ENCODE measurements at places on chromosomes 5 and 9.

DNA sequence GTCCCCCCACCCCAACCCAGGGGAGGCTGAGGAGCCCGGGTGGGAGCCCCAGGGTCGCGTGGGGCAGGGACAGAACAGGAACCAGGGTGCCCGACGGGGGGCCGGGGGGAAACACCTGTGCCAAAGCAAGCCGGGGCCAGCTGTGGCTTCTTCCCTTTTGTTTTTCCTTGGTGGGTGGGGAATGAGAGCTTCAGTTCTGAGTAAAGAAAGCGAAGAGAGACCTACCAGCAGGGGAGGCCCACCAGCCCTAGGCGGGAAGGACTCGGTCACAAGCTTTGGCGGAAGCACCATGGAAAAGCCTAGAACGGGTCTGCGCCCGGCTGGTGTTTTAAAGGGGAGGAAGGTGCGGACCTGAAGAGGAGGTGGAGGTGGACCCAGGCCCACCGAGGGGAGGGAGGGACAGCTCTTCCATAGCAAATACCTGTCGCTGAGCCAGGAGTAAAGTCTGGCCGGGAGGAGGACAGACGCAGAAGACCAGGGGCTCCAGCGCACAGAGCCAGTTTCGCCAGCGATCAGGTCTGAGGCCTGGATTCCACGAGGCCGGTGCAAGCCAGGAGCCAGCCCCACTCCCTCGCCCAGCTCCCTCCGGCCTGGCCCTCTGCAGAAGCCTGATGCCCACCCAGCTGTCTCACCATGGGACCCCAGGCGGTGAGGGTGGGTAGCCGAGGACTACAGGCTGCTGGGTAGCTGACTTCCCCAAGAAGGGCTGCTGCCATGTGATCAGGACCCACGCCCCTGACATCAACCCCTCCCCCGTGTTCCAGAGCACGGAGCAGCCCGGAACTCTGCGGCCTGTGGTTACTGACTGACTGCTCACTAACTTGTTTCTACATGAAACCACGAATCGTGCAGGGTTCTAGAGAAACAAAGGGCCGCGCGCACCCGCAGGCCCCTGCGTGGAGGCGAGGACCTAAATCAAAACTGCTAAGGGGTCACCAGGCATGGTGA is 849 bp upstream of the MGAT1 start:
- no peak for DNase-seq

DNA sequence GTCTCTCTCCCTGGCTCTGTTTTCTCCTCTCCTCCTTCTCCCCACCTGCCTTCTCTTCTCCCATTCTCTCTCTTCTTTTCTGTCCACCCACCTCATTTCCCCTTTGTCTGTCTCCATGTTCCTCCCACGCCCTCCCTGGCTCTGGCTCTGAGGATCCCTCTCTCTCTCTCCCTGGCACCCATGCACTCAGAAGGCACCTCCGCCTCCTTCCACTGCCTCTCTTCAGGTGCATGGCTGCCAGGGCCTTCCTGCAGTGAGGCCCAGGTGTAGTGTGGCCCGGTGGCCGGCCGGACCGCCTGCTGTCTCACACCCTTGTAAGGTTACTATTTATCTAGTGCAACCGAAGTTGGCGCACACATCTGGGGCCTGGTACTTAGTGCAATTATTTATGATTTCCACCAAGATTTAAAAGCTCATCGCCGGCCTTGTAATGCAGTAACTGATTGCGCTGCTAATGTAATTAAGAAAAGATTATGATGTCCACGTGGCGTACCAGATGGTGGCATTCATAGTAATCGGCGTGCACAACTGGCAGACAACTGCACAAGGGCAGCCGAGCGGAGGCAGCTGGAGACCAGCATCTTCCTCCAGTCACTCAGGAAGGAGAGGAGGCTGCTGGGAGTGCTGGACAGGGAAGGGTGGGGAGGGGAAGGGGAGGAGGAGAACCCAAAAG is 50.4 kb upstream of the MVB12B start:
- DNase-seq = no peak

DNA sequence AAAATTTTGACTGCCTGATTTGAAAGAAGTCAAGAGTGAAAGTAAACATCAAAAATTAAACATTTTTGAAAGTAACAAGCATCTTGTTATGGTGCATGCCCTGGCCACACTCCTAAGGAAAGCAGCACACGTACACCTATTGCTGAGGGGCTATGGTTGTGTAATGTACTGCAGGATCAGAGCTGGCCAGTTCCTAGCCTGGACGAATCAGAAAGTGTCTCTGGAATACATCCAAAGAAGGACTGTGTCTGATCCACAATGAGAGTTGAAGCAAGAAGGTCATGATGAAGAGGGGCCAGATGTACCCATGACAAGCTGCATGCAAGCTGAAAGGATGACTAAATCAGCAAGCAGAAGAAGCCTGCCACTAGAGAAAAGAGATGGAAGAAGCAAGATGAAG is 618.2 kb downstream of the TLE1 start:
- no peak for DNase-seq

DNA sequence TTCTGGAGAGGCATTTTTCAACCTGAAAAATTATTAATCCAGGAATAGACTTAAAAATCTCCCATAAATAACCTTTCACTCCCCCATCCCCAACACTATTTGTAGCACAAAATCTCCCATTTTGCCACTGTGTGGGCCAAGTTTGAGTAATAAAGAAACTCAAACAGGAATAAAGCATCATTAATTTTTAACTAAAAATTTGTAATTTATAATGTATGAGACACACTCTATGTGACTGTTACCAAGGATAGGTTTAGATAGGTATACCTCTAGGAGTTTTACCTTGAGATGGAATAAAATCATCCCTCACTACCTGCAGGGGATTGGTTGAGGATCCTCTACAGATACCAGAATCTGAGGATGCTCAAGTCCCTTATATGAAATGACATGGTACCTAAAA is 30.1 kb downstream of the CHD1 start:
- DNase-seq = no peak

DNA sequence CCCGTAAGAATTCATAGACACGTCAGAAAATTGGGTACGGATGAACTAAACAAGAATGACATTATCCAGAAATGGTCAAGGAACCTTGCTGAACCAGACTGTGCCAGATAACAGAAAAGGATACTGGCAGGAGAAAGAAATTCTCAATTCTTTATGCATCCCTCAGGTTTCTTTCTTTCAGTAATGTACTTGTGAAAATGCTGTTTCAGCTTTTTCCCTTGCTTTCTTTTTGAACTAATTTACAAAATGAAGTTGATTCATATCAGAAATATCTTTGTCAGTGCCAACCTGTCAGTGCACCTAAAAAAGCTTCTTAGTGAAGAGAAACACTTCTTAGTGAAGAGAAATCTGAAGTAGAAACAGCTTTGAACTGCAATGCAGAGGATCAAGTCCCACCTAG is 643.6 kb upstream of the RORB start:
- DNase-seq = no peak

- no peak for DNase-seq
Observed at GRCh38 chr5:148205044-148205806, 2.4 kb downstream of the SPINK6 start.

DNA sequence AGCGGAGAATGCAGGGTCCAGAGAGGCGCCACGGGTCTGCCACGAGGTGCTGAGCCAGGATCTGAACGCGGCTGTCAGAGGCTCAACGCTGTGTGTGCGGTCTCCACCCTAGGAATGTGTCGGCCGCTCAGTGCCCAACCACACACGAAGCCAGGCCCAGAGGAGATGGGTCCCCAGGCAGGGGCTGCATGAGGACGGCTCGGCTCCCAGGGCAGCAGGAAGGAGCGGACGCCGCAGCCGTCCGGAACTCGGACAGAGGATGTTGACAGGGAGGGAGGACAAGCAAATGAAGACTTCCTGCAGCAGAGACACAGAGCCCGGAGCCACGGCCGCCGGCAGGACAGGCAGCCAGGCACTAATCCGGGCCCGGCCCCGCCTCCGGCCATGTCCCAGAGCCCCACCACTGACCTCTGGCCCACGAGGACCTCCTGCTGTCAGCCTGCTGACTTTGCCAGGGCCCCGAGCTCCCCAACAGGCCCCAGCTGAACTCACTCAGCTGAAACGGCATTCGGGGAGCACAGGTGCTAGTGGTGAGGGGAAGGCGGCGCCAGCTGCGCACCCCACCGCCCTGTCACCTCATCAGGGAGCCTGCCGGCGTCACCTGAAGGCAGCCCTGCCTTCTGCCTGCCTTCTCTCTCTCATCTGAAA is 12.7 kb downstream of the VAV2 start:
- DNase-seq = peak; percentile 45

GRCh38 chr5:179226696-179227095 is 118.6 kb downstream of the ADAMTS2 start:
- no peak for DNase-seq

- peak; percentile 94 for DNase-seq
Observed at GRCh38 chr9:114621975-114622609, 11.0 kb downstream of the TMEM268 start.

DNA sequence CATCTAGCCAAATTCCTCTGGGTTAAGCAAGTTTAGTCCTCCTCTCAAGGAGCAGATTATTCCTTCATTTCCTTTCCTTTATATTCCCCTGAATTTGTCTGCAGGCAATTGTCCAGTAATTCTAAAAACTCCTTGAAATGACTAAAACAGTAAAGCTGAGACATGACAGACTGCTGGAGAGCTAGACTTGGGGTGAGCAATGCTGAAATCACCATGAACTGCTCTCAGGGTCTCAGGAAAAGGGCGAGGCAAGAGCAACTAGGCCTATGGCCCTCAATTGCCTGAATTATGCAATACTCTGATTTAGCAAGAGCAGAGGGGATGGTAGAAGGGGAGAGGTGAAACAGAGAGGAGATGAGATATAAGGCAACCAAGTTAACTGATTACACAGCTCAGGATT is 172.9 kb upstream of the NREP start:
- peak; percentile 93 for DNase-seq

DNA sequence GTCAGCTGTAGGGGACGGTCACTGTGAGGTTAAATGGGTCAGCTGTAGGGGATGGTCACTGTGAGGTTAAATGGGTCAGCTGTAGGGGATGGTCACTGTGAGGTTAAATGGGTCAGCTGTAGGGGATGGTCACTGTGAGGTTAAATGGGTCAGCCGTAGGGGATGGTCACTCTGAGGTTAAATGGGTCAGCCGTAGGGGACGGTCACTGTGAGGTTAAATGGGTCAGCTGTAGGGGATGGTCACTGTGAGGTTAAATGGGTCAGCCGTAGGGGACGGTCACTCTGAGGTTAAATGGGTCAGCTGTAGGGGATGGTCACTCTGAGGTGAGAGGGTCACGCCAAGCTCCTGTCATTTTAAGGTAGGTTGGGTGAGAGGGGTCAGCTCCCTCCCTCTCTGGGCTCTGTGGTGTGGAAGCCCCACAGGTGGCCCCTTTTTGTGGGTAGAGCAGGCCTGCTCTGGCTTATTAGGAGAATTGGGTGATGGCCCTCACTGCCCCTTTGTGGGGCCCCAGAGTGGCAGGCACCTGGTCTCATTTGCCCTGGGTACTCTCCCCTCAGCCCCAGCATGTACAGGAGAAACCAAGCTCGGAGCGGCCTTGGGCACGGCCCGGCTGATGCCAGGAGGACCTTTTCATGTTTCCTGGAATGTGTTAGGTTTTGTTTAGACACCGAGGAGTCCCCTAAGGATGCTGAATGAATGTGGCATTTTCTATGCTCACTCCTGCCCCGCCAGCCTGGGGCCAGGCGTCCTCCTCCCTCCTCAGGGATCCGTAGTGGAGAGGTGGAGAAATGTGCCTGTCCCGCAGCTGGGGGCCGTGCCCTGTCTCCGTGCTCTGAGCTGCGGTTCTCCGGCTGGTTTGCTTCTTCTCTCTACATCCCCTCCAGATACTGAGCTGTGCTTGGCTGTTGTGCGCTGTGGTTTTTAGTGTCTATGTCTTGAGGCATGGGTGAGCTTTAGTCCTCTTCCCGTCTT is 31.4 kb downstream of the AHRR start:
- no peak for DNase-seq

DNA sequence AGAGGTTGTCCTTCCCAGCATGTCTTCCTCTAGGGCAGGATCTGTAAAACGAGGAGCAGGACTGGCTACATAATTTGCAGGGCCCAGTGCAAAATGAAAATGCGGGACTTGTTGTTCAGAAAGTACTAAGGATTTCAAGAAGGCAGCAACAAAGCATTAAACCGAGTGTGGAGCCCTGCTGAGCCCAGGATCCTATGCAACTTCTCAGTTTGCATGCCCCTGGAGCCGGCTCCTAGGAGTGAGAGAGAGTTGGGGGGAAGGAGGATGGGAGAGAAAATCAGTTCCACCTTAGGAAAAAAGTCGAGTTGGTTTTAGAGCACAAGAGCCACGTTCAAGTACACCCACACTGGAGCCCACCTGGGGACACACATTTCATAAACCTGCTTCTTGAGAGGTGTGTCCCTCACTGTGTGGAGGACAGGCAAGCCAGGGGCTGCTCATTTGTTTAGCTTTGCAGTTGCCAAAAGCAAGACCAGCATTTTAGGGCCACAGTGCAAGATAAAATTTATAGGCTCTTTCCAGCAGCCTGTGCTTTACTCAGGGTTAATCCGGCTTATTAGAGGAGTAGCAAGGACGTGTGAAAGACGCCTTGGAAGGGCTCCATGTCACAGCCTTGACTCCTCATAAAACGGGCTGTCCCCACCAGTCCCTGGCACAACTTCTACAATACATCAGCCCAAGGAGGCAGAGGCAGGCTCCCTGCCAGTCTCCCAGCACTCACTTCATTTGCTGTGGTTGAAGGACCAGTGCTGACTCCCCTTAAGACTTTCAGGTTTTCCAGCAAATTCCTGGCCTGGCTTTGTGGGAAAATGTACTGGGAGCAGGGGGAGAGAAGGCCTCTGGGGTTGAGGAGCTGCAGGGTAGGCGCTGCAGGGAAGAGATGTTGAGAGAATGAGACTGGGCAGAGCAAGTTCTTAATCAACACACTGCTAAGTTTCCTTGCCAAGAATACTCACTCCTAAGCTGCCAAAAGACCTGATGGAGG is 159.7 kb upstream of the SEMA6A start:
- DNase-seq = peak; percentile 43

GRCh38 chr5:174589011-174589410 is 135.4 kb upstream of the MSX2 start:
- DNase-seq = no peak

GRCh38 chr5:109250080-109250479 is 159.7 kb downstream of the PJA2 start:
- no peak for DNase-seq

DNA sequence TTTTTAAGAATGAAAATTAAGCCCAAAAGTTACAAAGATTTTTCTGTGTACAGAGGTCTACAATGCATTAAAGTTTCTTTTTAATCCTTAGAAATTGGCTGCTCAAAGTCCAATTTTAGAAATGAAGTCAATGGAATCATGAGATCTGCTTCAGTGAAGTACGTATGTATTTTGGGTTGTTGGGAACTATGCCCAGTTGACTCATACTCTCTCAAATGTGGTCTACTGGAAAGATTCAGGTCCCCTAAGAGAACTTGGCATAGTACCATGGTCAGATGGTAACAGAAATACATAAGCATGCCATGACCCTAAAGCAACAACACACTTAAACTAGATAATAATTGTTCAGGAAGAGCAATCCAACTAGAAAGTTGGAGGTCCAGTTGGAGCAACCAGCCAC is 23.0 kb downstream of the FBLL1 start:
- DNase-seq = peak; percentile 99

DNA sequence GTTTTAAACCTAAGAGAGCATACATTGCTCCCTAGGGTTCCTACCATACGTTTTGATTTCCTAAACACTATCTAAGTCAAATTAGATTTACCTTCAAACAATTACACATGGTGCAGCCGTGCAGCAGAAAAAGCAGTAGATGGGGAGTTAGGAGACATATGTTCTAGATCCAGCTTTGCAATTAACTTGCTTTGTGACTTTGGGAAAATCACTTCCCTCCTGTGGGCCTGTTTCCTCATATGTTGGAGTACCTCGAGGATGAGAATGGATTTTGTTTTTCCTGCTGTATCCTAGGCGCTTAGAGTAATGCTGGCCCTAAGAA is 711 bp downstream of the MRPL50 start:
- no peak for DNase-seq

Measured in fibroblast of lung (primary cell).